ENCODE measurements at places on chromosomes 16 and 17. TPM values are rescaled to one million over a fixed set of nuclear protein-coding genes. Genes with fewer than 3 reads are reported as not detected.

The NUFIP2 gene
- 50.8 TPM for total RNA-seq

The CD300LB gene
- total RNA-seq: not detected

The NPIPB5 gene
- 276 TPM for total RNA-seq

The MMP2 gene
- total RNA-seq: 8.4 TPM

Measured in progenitor cell of endocrine pancreas (in vitro differentiated cells).